Activated CD4-positive, alpha-beta T cell treated with anti-CD3 and anti-CD28 coated beads for 4 hours (primary cell): ENCODE measurements at places on chromosomes 16 and 17.

DNA sequence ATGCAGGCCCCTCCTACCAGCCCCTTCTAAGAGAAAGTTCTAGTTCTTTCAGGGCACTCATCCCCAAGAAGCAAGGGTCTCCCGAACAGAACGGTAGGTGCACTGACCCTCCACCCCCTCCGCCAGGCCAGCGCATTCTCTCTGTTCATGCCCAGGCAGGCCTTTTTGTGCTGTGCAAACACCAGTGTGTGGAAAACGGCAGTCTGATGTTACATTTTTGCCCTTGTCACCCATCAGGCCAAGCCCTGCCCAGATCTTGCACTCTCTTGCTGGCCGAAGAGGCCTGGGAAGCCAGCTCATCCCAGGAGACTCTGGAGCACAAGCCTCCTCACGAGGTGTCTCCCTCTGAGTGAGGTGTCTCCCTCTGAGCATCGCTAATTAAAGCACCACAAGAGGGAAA is 16.1 kb upstream of the MTSS2 start:
- no peak for DNase-seq

GRCh38 chr17:4498461-4499397 is at the start of gene SPNS2:
Gene SPNS2, plus strand, starts transcription at chr17:4498881. Its CDS starts 167 bp downstream, at chr17:4499048.
- DNase-seq, result peak; percentile 63

GRCh38 chr17:1019451-1019850 is 22.5 kb downstream of the TIMM22 start:
- no peak for DNase-seq

DNA sequence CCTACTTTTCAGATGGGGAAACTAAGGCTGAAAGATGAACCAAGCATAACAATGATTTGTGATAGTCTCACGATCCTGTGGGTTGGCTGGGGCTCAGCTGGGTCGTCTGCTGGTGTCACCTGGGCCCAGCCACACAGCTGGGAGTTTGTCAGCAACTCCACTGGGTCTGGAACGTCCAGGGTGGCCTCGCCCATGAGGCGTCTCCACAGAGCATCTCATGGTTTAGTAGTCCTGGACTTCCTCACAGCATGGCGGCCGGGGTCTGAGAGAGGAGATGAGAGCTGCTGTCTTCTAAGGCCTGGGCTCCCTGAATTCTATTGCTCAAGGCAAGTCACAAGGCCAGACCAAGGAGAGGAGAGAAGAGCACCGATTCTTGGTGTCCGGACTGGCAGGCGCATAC is 24.1 kb upstream of the WFDC1 start:
- DNase-seq, result no peak

DNA sequence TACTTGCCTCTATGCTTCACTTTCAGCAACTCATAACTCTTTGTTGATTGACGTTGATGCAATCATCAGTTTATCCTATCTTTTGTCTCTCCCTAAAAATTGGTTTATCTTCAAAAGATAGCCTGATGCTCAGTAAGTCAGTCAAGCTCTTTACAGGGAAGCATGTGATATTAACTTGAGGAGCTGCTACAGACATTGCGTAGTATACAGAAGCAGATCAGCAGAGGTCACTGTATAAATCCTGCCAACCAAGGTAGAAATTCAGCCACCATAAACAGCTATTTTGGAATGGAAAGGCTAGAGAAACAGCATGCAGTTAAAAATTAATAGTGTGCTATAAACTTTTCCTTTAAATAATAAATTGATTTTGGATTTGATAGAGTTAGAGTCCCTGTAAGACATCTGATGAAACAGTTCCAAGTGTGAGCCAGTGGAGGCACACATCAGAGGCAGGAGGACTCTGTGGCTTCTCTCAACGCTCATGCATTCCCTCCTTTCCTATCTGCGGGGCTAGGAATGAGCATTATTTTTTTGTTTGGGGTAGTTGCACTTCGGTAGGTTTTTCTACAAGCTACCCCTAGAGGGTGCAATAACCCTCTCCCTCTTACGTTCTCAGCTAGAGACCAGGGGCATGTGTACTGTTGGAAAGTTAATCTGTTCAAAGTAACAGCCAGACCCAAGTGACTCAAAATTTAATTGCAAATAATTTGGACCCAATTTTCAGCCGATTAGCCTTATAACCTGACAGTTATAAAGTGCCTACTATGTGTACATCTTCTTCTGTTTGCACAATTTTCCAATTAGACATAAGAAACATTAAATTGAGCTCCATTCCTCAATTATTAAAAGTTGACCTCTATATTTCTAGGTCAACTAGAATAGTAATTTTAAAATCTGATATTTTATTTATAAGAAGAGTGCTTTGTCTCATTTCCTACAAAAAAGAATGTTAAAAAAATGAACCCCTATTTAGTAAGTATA is 647.7 kb upstream of the SOX9 start:
- DNase-seq, result no peak

DNA sequence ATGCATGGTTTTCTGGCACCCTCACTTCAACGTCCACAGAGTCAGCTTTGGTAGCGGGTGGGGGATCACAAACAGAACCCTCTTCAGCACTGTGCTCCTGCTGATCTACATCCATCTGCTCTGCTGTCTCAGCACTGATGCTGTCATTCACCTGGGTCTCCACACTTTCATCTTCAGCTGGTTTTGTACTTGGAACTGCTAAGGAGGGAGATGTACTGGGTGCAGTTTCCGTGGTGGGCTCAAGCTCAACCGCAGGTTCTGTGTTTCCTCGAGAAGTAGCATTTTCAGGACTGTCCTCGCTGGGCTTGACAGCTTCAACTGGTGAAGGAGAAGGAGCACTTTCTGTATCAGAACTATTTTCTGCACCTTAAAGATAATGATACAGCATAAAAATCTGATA is 101.8 kb downstream of the TTC19 start:
- DNase-seq, result no peak

DNA sequence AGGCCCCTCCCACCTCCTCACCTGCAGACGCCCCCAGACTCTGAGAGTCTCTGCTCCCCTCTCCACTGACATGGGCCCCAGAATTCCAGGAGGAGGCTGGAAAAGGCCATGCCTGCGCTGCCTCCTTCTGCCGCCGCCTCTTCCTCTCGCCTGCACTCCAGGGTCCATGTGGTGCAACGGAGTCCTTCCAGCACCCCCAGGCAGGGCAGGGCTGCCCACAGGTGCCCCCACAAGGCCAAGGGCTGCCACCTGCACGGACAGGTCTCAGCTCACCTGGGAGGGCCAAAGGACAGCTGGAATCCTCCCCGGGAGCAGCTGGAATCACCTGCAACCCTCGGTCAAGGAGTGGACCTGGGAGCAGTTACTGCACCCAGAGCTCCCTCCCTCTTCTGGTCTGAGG is 194.9 kb downstream of the RBFOX3 start:
- no peak for DNase-seq

DNA sequence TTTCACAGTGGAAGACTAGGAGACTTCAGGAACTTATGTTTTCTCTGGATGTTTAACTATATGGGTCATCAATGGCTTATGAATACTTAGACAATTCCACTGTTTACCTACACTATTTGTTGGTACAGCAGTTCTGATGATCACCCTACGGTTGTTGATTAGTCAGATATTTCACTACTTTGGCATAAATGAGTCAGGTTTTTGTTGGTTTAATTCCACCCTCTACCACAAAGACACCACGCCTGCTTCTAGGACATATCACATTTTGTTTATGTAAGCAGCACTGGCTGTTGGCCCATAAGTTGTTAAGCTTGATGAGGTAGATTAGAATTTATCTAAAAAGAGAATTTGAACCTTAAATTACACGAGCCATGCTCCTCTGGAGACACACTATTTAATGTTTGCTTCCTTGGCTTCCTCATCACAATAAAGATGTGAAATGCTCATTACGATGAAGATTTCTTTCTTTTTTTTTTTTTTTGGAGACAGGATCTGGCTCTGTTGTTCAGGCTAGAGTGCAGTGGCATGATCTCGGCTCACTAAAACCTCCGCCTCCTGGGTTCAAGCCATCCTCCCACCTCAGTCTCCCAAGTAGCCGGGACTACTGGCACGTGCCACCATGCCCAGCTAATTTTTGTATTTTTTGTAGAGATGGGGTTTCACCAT is 4.3 kb downstream of the GDE1 start:
- peak; percentile 5 for DNase-seq

GRCh38 chr16:66930189-66930588 is 4.0 kb downstream of the CIAO2B start:
- no peak for DNase-seq

GRCh38 chr16:30853758-30854157 is 40.1 kb downstream of the BCL7C start:
- DNase-seq, result no peak

DNA sequence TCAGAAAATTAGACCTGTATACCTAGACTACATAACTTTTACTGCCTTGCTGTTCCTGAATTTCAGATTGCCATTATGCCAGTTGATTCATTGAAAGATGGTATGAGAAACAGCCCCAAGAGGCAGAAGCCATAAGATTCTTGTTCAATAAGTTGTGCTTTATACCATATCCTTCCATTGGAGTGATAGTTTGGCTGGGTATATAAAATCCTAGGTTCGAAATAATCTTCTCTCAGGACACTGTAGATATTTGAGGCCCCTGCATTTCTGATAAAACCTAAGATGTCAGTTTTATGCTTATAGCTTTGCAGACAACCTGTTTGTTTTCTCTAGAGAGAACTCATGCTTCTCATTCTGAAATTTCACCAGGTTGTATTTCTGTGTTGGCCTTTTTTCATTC is 9.6 kb upstream of the SDK2 start:
- DNase-seq, result no peak

DNA sequence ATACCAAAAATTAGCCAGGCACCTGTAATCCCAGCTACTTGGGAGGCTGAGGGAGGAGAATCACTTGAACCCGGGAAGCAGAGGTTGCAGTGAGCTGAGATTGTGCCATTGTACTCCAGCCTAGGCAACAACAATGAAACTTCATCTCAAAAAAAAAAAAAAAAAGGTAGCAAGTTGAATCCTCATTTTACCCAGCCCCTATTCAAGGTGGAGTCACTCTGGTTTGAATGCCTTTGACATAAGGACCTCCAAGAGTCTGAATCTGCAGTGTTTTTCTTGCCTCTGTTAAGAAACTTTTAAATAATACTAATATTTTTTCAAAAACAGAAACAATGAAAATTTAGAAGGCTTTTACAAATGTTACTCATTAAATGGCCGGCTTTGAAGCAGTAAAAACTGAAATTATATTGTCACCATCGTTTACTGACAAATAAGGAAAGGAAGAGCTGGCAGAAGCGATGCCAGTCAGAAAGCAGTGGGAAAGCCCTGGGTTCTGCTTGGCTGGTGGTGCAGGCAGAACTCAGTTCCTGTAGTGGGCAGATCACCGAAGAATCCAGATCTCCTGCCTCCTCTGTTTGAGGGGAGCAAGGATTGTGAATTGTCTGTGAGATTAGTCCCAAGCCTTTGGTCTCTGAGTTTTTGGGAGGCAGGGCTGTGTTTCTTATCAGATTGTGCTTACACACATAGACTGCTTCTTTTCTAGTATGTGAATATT is 99.7 kb upstream of the HAS3 start:
- DNase-seq, result no peak

DNA sequence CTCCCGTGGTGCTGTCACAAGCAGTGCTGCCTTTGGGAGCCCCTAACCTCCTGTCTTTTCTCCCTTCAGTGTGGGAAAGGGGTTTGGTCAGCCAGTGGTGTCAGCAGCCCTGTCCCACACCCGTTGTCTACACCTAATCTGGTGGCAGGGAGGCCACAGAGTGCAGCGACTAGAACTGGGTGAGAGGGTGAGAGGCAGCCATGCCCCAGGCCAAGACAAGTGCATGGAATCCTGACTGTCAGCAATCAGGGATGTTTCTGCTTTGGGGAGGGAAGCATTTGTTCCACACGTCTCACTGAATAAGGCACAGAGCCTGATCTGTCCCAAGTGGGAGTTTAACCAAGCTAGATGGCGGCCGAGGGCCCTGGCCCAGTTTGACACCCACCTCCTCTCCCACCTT is 1.4 kb upstream of the ZNF267 start:
- no peak for DNase-seq

DNA sequence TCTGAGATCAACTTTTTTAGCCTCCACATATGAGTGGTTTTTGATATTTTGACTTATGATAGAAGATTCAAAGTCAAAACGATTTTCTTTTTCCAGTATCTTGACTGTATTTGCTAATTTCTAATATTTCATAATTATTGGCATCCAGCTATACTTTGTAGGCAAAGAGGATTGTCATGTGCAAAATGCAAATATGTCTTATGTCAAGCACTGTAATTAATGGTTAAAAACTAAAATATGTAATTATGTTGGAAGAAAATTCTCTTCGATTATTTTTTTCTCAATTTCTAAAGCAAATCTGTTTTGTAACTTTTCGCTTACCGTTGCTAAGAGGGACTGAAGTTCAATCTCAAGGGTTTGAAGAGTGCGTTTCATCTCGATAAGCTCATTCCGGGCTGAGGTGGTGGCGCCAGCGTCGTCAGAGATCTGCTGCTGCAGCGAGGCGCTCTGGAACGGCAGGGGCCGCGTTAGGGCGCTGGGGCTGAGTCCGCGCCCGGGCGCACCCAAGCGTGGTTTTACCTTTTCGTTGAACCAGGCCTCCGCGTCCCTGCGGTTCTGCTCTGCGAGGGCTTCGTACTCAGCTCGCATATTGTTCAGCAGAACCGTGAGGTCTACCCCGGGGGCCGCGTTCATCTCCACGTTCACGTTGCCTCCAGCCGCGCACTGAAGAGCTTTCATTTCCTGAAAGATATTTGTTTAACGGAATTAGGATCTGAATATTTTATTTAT is 3.0 kb downstream of the KRT27 start:
- no peak for DNase-seq

- DNase-seq, result peak; percentile 85
These were observed 1.7 kb downstream of the SPHK1 start for GRCh38 chr17:76385892-76386786.

DNA sequence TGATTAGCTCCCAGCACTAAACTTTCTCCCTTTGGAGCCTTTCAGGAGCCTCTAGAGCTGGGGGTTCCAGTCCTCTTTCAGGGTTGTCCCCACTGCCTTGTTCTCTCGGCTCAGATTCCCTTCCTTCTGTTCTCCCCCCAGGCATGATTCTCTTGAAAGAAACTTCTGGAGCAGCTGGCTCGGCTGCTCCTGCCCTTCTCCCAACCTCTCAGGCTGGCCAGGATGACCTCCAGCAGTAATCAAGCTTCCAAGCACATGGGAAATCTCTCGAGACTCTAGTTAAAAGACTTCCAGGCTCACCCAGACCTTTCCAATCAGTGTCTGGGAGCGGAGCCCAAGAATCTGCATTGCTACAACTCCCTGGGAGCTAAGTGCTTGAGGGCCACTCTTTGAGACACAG is 3.6 kb downstream of the SDK2 start:
- no peak for DNase-seq

DNA sequence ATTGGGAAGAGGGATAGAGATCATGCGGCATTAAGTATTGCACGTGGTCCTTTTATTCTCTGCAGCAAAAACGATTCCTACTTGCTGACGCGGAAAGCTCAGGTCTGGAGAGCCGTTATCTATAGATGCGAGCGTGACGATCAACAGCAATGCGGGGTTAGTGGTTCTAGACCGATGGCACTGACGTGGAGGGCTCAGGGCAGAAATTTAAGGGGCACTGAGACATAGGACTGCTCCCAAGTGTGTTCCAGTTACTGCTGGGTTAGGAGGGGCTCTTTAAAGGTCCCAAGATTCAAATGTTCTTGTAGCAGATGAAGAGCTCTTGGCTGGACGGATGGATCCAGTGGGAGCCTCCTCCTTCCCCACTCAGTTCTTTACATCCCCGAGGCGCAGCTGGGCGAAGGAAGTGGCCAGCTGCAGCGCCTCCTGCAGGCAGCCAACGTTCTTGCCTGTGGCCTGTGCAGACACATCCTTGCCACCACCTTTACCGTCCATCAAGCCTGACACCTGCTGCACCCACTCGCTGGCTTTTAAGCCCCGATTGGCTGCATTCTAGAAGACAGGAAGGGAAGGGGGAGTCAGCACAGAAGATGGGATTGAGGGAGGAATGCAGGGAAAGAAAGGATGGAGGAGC is 732 bp upstream of the EXOSC6 start:
- DNase-seq, result no peak
